ENCODE measurements at places on chromosomes 16 and 17.
A peak's percentile ranks its signal among the peaks of the same experiment; 100 is the strongest.

DNA sequence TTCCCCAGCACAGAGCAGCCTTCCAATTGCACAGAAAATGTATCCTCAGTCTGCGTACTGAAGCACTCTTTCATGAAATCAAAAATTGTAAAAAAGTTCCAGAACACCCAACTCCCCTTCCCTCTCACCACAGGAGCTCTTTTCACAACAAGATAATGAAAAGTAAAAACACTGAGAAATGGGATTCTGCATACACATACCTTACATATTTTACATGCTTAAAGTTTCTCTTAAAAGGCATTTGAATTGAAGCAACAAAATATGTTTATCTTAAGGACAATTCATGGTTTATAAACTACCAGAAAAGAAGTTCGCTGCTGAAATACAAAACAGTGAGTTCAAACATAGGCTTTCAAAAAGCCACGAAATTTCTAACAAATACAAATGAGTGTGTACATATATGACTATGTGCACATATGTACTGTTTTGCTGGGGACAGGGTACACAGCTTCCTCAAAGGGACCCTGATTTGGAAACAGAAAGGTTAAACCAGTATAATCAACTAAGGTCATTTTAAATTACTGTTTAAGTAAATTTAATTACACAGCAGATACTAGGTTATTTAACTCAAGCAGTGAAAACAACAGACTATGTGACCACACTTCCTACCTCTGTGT is 33.8 kb downstream of the COG1 start:
- DNase-seq: no peak

- no peak for DNase-seq
Observed at GRCh38 chr17:61362852-61363600, 36.6 kb upstream of the TBX2 start.

- no peak for DNase-seq
Observed at GRCh38 chr16:20485408-20485807, 34.1 kb downstream of the ACSM2A start.

DNA sequence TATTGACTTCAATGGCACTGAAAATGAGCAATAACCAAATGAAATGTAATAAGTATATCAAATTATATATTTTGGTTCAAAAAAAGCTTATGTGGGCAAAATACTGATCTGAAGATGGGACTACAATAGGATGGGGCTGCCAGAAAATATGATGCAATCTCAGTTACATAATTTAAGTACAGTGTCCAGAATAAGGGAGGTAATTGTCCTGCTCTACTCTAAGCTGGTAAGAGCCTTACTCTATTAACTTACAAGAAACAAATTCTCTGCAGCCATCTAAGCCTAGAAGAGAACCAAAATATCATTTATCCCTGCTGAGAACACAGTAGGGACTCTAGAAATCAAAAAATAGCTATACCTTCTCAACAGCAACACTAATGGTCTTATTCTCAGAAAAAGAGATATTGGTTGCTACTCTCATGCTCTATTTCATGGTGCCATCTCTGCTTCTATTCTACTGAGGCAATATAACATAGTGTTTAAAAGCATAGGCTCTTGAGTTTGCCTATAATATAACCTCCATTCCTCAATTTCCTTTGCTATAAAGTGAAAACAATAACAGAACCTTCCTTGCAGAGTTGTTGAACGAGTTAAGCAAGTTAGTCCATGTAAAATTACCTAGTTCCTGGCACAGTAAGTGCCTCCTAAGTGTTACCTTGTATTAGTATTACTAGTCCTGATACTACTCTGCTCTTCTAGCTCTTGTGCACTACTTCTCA is 19.9 kb downstream of the NQO1 start:
- DNase-seq: no peak

- no peak for DNase-seq
Observed at GRCh38 chr17:76588182-76588581, 2.5 kb upstream of the ST6GALNAC2 start.

DNA sequence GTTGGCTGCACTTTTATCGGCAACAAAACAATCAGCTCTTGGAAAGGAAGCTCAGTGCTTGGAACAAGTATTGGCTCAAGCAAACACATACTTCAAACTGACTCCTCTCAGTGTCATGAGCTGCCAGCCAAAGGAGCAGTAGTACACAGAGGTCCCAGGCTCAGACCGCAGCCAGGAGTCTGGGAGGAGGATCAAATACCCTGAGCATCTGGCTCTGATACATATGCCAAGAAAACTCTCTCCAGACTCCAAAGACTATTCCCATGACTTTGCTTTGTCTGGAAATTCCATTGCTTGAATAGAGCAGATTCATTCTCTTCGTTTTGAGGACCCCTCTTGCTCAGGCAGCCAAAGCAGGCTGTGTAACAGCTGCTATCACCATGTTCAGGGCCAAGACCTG is 501.6 kb upstream of the PSMD7 start:
- no peak for DNase-seq

DNA sequence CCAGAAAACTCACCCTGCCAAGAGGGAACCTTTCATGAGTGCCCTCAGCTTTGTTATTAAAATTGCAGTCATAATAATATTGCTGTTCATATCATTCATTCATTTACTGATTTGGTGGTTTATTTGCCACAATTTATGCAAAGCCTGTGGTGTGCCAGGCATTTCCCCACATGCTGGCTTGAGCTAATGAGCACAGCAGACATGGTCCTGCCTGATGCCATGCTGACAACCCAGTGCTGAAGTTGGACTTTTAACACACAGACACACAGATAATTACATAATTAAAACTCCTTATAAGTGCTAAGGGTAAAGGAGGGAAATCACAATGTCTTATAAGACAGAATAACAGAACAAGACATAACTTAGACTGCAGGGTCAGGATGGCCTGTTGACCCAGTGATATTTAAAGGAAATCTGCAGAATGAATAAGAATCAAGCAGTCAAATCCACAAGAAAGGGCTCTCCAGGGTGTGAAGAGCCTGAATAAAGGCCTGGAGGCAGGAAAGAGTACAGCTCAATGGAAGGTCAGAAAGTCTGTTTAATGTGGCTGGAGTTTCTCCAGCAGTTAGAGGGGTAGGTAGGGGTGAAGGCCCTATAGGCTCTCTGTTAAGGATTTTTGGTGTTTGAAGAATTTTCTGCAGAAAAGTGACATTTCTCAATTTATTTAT is 196.9 kb upstream of the CDH11 start:
- DNase-seq: no peak

DNA sequence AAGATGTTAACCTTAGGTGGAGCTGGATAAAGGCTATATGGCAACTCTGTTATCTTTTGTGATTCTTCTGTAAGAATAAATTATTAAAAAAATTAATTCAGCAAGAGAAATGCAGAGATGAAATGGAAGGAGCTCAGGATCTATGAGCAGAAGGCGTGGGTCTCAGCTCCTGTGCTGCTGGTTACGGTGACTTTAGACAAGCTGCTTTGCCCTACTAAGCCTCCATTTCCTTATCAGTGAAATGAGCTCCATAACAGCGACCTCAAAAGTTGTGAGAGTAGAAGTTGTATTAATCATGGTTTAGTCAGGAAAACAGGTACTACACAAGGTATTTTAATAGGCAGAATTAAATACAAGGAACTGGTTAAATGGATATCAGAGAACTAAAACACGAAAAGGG is 48.2 kb upstream of the FOXJ1 start:
- no peak for DNase-seq

DNA sequence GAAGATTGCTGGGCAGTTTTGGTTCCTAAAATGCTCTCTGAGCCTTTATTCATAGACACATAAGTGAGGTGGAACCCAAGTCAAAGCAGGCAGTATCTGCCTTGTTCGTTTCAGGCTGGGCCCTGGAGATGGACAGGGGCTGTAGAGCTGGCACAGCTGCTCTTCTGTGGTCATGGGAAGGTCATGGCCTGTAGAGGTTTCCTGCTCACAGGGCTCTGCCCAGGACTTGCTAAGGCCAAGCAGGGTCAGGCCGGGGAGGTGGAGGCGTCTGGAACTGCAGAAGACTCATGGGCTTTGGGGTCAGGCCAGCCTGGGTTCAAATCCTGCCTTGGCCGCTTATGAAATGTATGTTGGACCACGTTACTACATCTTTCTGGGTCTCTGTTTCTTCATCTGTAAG is 50.2 kb downstream of the IRX5 start:
- DNase-seq: no peak

DNA sequence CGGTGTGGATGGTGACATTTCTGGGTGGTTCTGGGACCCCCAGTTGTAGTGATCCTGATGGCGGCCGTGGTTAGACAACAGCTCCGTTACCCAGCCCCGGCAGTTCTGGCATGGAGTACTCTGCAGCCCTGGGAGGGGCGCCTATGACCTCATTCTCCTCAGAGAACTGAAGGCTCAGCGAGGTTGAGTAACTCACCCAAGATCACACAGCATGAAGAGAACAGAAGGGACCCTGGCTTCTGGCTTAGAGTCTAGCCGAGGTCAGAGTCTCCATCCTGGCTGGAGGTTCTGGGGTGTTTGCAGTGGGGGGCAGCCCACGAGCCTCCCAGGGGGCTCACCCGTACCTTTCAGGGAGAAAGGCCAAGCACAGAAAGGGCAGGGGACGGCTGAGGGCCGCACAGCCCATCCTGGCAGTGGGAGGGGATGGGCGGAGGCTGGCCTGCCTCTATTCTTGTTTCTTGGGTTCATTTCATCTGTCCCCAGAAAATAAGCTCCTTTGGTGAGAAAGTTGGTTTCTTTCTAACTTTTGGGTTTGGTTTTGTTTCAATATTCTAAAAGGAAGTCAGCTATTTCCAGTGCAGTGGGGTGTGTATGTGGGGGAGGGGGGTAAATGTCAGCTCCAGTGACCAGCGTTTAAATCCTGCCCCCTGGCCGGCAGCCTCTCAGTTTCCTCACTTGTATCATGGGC is 13.2 kb downstream of the ZFPM1 start:
- DNase-seq: no peak

GRCh38 chr16:2468233-2468724 is 2.8 kb upstream of the NTN3 start:
- peak; percentile 24 for DNase-seq

GRCh38 chr17:80890196-80890920 is 101.3 kb upstream of the CHMP6 start:
- DNase-seq: no peak

- DNase-seq: no peak
Observed at GRCh38 chr17:41322903-41323895, 7.7 kb upstream of the KRTAP17-1 start.

GRCh38 chr17:17793378-17794214 is 43.2 kb downstream of the SREBF1 start:
- no peak for DNase-seq

- DNase-seq: peak; percentile 50
Observed at GRCh38 chr17:38428112-38428642, at the start of gene ARHGAP23. ARHGAP23 (plus strand) TSS chr17:38428464; CDS start chr17:38428486, 22 bp downstream.

- DNase-seq: no peak
Observed at GRCh38 chr16:70759666-70760065, 41.3 kb downstream of the VAC14 start.

DNA sequence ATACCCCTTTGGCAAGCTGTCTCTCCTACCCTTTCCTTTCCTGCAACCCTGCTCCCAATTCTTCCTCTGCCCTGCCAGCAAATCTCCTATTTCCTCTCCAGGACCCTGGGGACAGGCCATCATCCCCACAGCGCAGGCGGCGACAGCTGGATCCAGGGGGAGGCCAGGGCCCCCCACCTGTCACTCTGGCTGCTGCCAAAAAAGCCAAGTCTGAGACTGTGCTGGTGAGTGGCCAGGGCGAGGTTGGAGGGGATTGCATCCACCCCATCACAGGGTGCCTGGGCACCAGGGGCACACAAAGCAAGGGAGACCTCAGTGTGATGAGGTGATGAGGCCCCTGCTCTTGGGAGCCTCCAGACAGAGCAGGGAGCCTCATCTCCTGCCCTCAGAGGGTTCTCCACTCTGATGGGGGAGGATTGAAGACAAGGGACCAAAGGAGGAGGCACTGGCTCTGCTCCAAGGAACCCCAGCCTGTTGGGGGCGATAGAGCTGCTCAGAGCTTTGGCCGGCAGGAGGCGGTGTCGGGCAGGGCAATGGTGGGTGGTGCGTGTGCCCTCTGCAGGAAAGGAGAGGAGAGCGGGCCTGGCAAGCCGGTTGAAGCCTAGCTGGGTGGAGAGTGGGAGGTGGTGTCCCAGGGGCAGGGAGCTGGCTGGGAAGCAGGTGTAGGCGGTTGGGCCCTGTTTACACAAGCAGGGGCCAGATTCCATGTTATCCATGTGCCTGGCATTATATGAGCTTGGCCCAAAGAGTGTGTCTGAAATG is 15.6 kb upstream of the PDK2 start:
- peak; percentile 20 for DNase-seq

DNA sequence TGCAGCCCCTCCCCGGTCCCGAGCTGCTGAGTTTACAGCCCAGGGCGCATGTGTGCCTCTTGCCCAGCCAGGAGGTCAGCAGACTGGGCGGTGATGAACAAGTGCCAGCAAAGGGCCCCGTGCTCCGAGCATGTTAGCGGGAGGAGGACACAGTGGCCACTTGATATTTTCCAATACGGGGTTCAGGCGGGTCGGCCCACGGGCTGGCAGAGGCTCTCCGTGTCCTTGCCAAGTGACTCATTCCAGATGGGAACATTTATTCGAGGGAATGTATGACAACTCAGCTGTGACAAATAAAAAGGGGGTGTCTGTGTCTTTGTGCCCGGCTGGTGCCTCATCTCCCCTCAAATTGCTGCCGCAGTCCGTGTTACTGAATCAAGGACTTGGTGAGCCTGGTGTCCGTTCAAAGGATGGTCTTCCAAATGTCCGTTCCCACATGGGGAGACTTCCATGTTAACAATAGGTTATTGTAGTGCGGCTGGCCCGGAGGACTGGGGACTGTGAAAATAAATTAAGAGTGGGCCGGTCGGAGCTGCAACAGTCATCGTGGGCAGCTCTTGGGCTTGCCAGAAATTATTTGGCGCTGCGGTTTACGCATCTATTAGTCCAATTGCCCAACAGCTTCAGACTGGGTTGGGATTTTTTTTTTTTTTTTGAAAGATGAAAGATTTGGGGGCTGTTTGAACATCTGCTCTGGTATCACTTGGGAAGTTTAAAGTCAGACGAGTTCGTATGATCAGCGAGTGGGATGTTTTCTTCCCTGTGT is 174.0 kb upstream of the CIBAR2 start:
- no peak for DNase-seq

- DNase-seq: peak; percentile 94
Observed at GRCh38 chr17:2814481-2815341, 18.5 kb downstream of the RAP1GAP2 start.

GRCh38 chr17:41860254-41860931 is 4.8 kb downstream of the KLHL11 start:
- DNase-seq: no peak

DNA sequence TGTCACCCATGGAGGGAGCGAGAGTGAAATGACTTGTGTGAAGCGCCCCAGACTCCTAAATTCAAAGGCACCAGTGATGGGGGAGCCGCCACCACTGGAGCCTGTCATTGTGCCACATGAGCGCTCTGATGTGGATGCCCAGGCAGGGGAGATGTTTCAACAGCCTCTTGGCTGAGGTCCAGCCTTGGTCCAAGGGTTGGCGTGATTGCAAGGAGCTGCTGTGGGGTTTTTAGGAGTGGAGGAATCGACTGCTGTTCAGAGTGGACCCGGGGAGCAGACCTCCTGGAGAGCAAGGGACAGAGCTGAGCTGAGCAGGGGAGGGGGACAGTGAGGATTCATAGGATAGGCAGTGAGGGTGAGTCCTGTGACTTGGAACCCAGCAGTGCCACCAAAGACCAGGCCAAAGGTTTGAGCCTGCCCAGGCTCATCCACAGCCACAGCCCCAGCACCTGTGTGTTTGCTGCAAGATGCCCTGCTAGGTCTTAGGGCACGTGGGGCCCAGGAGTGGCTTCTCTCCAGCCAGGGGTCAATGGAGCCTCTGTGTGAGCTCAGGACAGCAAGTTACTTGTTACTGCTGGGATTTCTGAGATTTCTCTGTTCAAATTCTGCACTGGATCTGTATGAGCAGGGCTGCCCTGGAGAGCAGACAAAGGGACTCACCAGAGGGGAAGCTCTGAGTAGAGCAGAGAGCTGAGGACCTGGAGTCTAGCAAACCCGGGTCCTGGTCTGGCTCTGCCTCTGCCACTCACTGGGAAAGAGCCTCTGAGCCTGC is 20.3 kb downstream of the RHBDL3 start:
- no peak for DNase-seq

All from CD4-positive, alpha-beta T cell treated with Interleukin-12 subunit alpha and Interleukin-12 subunit beta, for 1 hour (primary cell).